ENCODE measurements at places on chromosomes 3 and 15.

DNA sequence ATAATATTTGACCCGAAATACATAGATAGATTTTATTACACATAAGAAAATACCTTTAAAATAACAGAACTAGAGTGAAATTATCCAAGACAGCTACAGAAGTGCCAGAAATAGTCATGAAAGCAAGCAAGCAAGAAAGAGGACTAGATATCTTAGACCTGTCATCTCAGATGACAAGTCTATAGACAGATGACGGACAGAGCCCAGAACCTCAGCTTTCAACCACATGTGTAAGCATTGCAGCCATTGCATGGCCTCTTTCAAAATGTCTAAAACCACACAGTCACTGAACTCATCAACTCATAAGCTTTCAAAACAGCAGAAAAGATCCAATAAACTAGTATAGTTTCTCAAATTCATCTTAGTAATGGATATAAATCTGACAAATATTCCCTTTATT lies 59.8 kb upstream of the FHIT start:
- DNase-seq, result no peak

DNA sequence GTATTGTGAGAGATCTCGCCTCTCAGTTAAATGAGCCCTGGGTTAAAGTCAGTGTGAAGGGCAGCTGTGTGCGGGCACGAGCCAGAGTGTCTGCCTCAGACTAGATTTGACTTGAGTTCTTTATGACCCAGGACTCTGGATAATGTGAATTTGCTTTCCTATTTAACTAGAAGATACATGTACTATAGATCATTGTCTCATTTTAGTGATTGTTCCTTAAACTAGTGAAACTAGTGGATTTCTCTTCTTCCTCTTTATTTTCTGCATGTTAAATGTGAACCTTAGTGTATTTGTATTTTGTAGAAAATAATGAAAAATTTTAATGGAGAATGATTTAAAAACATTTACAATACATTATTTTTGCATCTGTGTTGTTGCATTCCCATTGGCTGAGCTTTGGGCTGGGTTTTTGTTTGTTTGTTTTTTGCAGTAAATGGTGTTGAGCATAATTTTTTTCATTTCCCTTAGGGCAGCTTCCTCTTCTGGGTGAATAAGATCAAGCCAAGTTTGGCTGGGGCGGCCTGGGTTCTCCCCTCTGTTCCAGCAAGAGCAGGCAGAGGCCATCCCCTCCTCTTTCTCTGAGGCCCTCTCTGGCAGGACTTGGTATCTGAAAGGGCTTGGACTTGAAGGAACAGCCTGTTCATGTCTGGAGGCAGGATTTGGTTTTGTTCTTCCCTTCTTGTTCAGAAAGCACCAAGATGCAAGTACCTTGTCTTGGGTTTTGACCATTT lies 15.0 kb downstream of the GCSAM start:
- DNase-seq, result no peak

GRCh38 chr3:152243301-152243711 lies 25.4 kb upstream of the MBNL1 start:
- DNase-seq, result no peak

DNA sequence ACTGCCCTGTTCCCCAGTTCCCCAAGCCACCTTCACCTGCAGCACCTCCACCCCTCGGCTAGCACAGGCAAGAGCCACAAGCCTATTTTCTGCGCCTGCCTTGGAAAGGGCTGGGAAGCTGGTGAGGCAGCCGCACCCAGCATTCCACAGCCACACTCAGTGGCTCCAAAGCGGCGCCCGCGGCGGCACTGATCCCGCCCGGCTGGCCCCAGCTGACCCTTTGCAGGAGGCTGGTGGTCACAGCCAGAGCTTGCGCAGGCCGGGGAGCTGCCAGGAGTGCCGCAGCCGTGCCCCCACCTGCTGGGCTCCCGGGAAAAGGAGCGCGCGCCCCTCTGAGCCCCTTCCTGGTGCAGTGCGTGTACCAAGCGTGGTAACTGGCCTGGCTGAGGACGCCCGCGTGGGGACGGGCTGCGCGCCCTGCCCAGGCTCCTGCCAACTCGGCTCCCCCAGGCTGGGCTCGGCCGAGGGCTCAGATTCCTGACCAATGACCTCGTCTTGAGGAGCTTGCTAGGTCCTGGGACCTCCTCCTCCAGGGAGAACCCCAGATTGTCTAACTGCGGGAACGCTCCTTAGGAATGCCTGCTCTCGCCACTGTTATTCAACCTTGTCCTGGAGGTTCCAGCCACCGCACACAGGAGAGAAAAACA lies 13.3 kb downstream of the GRAMD2A start:
- no peak for DNase-seq

DNA sequence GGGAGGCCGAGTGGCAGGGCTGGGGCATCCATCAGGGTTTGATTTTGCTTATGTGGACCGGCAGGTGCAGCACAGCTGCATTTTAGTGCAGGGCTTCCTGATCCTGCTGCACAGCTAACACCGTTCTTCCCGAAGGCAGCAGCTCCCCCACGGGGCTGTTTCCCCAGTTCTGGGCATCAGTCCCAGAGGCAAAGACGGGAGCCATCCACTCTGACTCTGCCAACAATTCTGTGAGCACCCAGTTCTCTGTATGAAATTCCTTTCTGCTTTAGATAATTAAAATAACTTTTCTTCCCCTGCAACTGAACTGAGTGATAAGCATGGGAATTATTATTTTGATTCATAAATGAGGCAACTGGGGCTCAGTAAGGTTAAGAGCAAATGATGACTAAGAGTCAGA lies 262.9 kb upstream of the ATP10A start:
- no peak for DNase-seq

- no peak for DNase-seq
Observed at GRCh38 chr3:67617518-67617917, 36.9 kb downstream of the SUCLG2 start.

DNA sequence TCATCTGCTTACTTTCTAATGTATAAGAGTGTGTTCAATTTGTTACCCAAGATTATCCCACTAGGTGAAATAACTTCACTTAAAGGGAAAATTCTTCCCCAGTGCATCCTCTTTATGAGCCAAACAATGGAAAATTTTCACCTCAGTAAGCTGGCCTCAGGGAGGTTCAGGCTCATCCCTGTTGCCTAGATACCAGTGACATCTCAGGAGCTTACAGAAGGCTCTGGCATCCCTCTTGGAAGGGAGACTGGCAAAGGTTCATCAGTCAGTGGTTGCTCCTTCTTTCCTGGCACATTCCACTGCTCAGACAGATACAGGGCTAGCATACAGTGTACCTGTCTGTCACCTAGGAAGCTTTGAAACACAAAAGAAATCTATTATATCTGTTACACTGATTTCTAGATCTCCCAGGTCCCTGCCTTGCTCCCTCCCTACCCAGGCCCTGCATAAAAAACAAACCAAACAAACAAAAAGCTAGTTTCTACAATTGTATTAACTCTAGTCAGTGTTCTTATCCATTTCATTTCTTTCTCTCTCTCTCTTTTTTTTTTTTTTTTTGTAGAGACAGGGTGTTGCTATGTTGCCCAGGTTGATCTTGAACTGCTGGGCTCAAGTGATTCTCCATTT lies 1.7 kb downstream of the IP6K2 start:
- no peak for DNase-seq

GRCh38 chr3:182690172-182690571 lies 103.1 kb upstream of the ATP11B start:
- no peak for DNase-seq

- DNase-seq, result no peak
Observed at GRCh38 chr15:28103831-28104230, 4.7 kb upstream of the OCA2 start.

GRCh38 chr15:74616366-74616939 lies 817 bp downstream of the CLK3 start:
- peak; percentile 58 for DNase-seq

- DNase-seq, result no peak
Observed at GRCh38 chr15:53586799-53587198, 172.7 kb downstream of the WDR72 start.

DNA sequence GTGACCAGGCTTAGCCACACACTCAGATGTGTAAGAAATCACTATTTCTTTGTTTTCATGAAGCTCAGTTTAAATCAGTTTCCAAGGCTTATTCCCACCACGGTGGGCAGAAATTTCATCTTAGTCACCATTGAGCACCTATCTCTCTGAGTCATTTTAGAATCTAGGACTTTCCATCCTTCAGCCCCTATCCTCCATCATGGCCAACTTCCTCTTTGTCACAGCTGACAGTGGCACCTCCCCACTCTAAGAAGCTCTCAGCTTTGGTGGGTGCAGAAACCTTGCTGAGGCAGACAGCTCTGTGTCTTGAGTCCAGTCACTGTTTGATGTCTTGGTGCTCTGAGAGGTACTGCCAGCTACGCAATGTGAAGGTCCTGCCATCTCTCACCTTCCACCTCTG lies 32.9 kb downstream of the SNTN start:
- DNase-seq, result no peak

All from T-helper 1 cell (primary cell).